IMR-90 (cell line): ENCODE measurements at places on chromosomes 13 and 19.

DNA sequence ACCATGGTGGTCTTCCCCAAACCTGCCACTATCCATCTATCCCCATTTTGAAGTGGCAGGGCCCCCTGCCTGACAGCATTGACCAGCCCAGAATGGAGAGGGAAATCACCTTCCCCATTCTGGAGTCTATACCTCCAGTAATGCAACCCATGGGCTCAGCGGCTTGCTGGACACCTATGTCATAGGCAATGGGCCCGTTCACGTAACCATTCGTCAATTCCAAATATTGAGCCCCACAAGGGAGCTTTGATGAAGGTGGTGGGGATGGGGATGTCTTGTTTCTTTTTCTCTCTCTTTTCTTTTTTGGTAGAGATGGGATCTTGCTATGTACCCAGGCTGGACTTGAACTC lies 63.1 kb downstream of the AP1M1 start:
- DNase-seq, result no peak
- peaks cover 34% of the 10 kb centered on the region for H3K27me3 ChIP-seq
- no peak overlapping the region for H3K4me3 ChIP-seq
- H3K27ac ChIP-seq, result no peak overlapping the region

DNA sequence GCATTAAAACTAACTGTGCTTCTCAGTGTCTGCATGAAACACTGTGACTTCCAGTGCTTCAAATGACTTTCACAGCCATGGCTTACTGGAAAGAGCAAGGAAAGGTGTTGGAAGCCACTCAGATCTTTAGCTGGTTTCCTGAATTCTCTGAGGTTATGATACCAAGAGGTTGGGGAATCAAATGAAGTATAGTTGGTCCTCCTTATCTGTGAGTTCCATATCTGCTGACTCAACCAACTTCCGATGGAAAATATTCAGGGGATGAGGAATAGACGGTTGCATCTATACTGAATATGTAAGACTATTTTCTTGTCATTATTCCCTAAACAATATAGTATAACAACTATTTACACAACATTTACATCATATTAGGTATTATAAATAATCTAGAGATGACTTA lies 32.4 kb downstream of the EPSTI1 start:
- DNase-seq, result no peak
- H3K4me3 ChIP-seq, result no peak overlapping the region
- H3K27ac ChIP-seq, result no peak overlapping the region
- H3K4me1 ChIP-seq, result peaks cover 3% of the 10 kb centered on the region
- H3K36me3 ChIP-seq, result no peaks in the 10 kb centered on the region

DNA sequence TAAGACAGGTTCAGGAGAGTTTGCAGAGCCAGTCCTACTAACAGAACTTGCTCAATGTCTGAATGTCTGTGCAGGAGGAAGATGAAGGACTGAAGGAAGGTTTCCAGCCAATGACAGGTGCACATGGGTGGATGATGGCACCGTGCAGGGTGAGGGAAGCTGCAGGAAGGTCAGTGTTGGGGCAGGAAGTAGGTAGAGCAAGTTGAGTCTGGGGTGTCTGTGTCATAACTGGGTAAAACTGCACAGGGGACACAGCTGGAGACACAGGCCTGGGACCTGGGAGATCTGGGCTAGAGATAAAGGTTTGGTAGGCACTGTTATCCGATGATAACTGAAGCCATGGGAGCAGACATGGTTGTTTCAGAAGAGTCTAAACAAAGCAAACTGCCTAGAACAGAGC lies 116.9 kb downstream of the USP12 start:
- peaks cover 16% of the 10 kb centered on the region for H3K4me1 ChIP-seq
- DNase-seq, result no peak
- H3K4me3 ChIP-seq, result no peak overlapping the region
- H3K27me3 ChIP-seq, result no peaks in the 10 kb centered on the region

DNA sequence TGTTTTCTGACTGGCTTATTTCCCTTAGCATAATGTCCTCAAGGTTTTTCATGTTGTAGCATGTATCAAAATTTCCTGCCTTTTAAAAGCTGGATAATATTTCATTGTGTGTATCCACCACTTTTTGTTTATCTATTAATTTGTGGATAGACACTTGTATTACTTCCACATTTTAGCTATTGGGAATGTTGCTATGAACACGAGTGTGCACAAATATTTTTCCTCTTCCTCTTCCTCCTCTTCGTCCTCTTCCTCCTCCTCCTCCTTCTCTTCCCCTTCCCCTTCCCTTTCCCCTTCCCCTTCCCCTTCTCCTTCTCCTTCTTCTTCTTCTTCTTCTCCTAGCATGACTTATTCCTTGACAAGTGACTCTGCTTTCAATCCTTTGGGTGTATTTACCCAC lies 51.2 kb upstream of the KL start:
- no peak overlapping the region for H3K4me3 ChIP-seq
- H3K36me3 ChIP-seq, result no peaks in the 10 kb centered on the region

DNA sequence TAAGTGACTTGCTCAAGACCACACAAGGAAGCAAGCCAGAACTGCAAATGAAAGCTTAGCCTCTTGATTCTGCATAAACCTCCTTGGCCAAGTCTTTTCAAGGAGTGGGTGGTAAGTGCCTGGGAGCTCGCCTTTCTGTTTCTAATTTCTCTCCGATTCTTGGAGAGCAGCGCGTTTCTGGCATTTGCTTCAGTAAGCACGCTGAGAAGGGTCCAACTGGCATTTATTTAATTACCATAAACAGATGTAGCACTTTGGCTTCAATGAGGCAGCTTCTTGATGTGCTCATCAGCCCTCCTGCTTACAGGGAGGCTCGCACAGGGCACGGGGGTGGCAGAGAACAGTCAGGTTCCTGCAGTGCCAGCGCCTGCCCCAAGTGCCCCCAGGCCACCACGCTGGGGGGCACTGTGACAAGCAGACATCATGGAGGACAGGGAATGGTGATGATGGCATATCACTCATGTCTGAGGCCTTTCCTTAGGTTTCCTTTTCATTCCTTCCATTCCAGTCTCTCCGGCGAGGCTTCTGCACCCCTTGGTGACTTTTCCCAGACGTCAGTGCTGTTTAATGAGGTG lies 13.3 kb downstream of the SIAH3 start:
- no peak for DNase-seq
- peaks cover 11% of the 10 kb centered on the region for H3K27me3 ChIP-seq
- no peak overlapping the region for H3K27ac ChIP-seq
- no peaks in the 10 kb centered on the region for H3K36me3 ChIP-seq
- no peak overlapping the region for H3K4me3 ChIP-seq
